ENCODE measurements at places on chromosomes 6 and 20. TPM values are rescaled to one million over a fixed set of nuclear protein-coding genes. Genes with fewer than 3 reads are reported as not detected.

DNA sequence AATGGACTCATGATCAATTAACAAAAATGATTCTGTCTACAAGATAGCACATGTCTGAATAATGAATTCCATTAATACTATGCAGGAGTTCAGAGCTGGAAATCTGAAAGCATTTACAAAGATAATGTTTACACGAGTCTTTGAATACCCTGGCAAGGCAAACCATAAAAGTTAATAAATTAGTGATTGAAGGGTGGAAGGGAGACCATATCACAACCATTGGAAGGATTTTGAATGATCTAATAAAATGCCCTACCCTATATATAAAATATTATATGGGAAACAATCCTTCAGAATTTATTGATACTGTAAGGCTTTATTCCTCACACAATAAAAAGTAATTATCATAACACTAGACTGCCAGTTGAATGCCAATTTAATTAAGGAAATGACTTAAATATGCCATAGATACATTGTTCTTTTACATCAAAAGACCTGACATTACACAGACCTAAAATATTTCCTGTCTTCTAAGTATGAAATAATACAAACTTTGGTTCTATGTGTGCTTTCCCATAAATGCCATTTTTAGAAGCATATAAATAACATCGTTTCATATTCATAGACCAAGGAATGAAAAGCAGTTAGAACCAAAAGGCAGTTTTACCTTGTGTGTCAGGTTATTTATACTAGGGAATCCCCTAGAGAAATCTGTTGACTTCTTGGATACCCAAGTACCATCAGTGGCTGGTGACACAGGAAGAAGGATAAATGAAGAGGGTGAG lies 249.2 kb upstream of the MARCKS start:
- no peak for DNase-seq

DNA sequence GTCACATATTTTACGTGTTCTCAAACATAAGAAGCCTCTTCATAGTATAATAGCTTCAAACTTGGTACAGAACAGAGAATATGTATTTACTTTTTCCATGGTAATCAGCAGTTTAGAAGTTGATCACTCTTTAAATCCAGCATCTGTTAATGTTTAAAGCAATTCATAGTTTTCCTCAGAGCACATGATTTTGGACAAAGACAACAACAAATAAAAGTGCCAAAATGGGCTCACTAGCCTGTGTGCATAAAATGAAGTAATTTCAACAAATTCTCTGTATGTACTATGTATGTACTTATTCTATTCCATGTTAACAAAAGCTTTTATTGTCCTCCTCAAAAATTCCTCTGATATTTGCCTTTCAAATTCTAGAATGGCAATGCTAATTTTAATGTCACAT lies 38.1 kb upstream of the UST start:
- DNase-seq = no peak

- no peak for DNase-seq
Observed at GRCh38 chr20:2365666-2366065, 15.0 kb upstream of the TGM6 start.

DNA sequence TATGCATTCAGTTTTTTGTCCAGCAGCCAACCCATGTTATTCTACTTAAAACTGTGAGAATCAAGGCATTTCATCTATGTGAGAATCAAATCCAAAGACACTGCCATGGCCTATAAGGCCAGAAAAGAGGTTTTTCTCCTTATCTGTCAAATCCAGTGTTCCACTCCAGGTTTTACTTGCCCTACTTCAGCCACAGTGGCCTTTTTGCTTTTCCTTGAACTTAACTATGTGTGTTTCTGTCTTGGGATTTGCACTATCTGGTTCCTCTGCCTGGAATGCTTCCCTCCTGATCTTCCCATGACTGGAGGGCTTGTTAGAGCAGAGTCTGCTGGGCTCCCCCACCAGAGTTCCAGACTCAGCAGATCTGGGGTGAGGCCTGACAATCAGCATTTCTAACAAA lies 113.1 kb upstream of the DOK5 start:
- no peak for DNase-seq

DNA sequence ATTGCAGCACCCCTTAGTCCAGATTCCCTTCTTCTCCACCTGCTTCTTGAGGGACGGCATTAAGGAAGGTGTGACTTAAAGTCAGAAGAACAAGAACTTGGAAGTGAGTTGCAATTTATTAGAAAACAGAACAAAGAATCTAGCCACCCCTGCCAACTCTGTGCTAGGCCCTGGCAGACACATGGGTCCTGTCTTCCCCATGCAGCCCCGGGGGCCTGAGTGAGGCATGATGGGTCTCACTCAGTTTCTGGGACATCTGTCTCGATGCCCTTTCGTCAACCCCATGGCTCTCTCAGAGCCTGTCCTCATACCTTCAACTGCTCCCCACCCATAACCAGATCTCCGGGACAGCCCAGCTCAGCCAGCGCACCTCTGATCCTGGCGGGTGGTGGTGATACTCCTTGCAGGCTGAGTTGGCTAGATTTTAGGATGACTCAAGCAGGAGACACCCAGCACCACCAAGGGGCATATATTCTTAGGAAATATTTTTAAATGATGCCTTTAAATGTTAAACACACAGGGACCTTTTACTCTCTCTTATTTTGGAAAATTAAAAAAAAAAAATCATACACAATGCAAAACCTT lies 143.2 kb upstream of the RNF24 start:
- DNase-seq = no peak

GRCh38 chr20:58751979-58752378 lies 59.4 kb downstream of the NPEPL1 start:
- DNase-seq = no peak

GRCh38 chr20:47347661-47348435 lies 8.7 kb downstream of the ZMYND8 start:
- DNase-seq = no peak

DNA sequence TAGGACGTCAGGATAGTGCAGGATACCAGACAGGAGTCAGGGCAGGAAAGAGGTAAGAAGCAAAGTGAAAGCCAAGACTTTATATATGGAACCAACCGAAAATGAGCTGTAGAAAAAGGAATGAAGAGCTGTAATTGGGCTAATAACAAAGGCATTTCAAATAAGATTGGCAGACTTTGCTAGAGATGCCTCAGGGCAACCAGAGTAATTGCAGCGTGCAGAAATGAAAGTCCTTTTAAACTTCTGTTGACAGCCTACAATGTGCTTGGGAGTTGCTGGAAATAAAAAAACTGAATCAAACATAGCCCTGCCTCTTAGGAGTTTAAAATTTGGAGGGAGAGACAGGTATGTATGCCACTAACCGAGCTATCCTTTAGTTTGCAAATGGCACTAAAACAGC lies 56.4 kb upstream of the NKX2-4 start:
- no peak for DNase-seq

- DNase-seq = no peak
Observed at GRCh38 chr6:24933266-24933665, 2.5 kb downstream of the RIPOR2 start.

GRCh38 chr6:39997101-39997635 lies 62.9 kb upstream of the MOCS1 start:
- no peak for DNase-seq

The PCK1 gene
- not detected for total RNA-seq

The C2 gene
- 192 TPM for total RNA-seq

The WFDC5 gene
- 0.37 TPM for total RNA-seq

The C20orf204 gene
- 0.76 TPM for total RNA-seq

The OR2B6 gene
- total RNA-seq = not detected

The MAK gene
- 0.26 TPM for total RNA-seq

Data from left lung (tissue), 14 donors.